IgD-negative memory B cell (primary cell): ENCODE measurements at places on chromosomes 11 and 22. TPM values are rescaled to one million over a fixed set of nuclear protein-coding genes. Genes with fewer than 3 reads are reported as not detected.

The KCNK4 gene
- polyA plus RNA-seq, result not detected

The OR52N4 gene
- 0.75 TPM for polyA plus RNA-seq

The TMPRSS13 gene
- 0.35 TPM for polyA plus RNA-seq

The UQCC3 gene
- polyA plus RNA-seq, result 13.7 TPM

The ADORA2A gene
- polyA plus RNA-seq, result 26.6 TPM

The GRAMD4 gene
- 18.4 TPM for polyA plus RNA-seq

The OR51G1 gene
- polyA plus RNA-seq, result not detected

The ANKRD13D gene
- 17.3 TPM for polyA plus RNA-seq

The PHLDA2 gene
- not detected for polyA plus RNA-seq

The RNF215 gene
- 0.20 TPM for polyA plus RNA-seq

The CHRDL2 gene
- not detected for polyA plus RNA-seq
